ENCODE measurements at places on chromosomes 12 and 14.

DNA sequence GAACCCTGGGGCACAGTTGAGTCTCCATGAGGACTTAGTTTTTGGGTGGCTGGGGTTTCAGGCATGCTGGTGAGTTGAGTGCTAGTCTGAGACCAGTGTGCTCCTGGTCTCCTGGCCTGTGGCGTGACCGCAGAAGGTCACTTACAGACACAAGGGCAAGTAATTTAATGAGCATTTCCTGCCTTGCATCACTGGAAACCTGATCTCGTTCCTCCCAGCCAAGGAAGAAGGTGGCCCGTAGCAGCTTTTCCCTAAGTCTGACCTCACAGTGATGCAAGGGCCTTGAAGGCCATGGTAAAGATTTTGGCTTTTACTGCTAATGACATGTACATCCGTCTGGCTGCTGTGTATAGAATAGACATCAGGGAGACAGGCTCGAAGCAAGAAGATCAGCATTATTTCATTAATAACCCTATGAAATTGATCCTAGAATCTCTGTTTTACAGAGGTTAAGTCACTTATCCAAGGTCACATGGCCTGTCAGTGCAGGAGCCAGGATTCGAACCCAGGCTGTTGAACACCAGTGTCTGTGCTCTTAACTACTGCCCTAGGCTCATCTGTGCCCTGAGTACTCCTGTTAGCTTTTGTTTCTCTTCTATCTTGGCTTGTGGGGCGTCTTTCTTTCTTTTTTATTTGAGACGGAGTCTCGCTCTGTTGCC, 4.6 kb downstream of the TMEM120B start:
- DNase-seq, result no peak

DNA sequence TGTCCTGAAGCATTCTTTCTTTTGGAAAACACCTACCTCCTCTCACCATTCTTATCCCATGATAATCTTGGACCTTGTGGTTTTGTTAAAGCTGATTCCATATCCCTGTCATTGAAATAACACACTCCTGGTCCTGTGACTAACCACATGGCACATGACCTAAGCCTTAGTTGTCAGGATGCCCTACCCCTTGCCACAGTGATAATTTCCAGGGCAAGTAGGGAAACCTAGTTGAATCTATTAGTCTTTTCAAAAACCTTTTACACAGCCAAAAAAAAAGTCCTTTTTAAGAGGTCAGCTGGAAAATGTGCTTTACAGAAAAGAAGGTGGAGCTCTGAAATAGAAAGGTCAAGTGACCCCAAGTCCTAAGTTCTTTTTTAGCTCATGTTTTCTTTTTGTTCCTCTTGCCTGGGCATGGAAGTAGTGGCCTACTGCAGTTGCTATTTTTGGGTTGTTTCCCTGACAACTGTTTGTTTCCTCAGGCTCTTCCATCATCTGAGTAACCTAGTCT, 608.4 kb downstream of the LRFN5 start:
- DNase-seq, result no peak

DNA sequence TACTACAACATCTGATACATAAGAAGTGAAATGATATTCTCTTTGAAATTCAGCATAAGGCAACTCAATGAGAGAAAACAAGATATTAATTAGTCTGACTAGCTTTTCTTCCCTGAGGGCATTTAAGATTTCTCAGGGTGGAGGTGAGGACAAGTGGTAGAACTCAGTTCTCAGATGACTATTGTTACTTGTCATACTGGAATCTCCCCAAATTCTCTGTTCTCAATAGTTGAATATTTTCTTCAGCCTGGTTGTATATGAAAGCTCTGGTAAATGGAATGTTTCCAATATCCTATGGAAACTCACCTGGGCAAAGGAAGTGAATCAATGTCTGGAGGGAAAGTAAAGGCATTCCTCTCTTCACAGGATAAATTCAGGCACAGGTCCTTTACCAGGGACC, 18.2 kb upstream of the ITGA5 start:
- DNase-seq, result no peak

DNA sequence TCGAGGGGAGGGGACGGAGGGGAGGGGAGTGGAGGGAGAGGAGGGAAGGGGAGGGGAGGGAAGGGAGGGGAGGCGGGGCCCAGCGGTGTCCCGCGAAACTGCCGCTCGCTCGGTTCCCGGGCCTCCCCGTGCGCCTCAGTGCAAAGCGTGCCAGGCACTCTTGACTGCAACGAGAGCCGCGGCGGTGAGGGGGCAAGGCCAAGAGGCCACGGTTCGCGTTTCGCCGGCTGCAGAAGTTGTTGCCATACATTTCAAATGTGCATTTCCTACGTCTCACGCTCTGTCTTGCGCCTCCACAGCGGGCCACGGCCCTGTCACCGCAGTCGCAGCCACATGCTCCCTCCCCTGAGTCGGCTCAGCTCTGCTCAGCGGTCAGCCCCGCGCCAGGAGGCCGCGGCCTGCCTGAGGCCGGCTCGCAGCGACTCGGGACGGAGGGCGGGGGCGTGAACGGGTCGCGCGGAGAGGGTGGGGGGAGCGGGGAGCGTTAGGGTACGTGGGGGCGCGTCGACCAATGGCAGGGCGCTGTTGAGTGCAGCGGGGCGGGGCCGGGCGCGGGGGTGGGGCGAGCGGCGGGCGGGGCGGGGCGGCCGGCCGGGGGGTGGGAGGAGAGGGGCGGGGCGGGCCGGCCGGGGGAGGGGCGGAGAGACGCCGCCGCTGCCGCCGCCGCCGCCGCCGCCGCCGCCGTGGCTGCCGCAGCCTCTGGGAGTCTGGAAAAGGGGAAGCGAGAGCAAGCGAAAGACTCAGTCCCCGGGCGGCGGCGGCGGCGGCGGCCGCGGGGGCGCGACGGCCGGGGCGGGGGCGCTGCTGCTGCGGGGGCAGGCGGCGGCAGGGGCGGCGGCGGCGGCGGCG, at the start of gene PPP2R5C:
TSS of gene PPP2R5C (plus strand) at position 678 of the 849 bp plus-strand sequence. CDS start 185 bp downstream, outside the sequence.
- peak; percentile 80 for DNase-seq

- no peak for DNase-seq
Observed at GRCh38 chr14:41666301-41666700, 59.6 kb downstream of the LRFN5 start.

GRCh38 chr12:112473056-112473455, 54.3 kb downstream of the PTPN11 start:
- no peak for DNase-seq

- no peak for DNase-seq
Observed at GRCh38 chr12:31876568-31877424, 82.4 kb upstream of the RESF1 start.

DNA sequence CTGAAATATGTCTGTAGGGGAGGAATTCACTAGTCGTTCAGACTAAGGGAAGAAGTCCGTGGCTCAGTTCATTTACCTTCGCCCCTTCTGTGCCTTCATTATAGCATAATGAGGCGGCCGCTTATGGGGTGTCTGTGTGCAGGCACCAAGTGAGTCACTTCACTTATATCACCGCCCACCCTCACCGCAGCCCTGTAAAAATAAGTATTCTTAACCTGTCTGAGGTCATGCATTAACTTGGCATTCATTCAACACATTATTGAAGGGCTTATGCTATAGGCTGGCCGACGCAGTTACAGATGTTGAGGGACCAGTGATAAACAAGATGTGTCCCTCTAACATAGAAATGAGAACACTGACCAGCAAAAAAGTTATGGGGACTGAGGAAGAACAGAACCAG, 47.7 kb upstream of the PTCSC3 start:
- no peak for DNase-seq

GRCh38 chr14:95979339-95980042, 59.7 kb upstream of the C14orf132 start:
- DNase-seq, result no peak

DNA sequence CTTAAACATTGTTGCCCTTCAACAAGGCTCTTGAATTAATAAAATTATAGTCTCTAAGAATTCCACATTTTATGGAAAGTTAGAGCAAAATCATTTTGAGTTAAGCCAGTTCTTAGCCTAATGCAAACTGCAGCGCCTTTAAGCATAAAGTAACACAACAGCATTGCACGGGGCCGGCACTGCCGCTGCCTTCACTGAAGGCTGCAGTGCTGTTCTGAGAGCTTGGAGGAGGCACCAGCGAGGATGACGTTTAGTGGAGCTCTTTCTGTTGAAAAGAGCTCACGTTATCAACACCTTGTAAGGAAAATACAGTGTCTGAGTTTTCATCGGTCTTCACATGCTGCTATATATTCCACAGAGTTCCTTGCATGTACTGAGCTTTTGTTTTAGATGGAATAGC, 38.3 kb upstream of the DYNC1H1 start:
- DNase-seq, result no peak

- DNase-seq, result no peak
Observed at GRCh38 chr12:23834076-23834475, 115.4 kb downstream of the SOX5 start.

GRCh38 chr14:68866991-68867533, 74.2 kb upstream of the ZFP36L1 start:
- DNase-seq, result no peak

GRCh38 chr14:59217011-59217410, 28.5 kb downstream of the DAAM1 start:
- DNase-seq, result no peak

- DNase-seq, result no peak
Observed at GRCh38 chr14:52071675-52072074, 2.8 kb upstream of the NID2 start.

DNA sequence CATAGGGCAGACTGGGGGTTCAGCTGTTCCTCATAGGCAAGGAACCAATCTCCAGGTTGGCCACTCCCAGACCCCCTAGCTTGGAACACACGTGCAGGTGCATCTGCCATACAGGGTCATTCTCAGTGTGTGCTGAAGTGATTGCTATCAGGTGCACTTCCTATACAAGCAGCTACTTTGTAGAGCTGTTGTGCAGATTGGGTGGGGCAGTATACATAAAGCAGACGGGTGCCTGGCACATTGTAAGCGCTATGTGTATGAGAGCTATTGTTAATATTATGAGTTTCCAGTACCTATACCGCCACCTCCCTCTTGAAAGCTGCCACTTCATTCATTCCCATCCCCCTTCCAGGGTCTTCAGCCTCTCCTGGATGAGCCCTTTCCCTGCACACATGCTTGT, 17.3 kb downstream of the IRF2BPL start:
- DNase-seq, result no peak

GRCh38 chr12:106149096-106149784, 10.5 kb upstream of the NUAK1 start:
- no peak for DNase-seq

GRCh38 chr14:59425322-59425935, 39.8 kb downstream of the GPR135 start:
- DNase-seq, result no peak

- no peak for DNase-seq
Observed at GRCh38 chr12:60997869-60998378, 1262.3 kb upstream of the USP15 start.

- no peak for DNase-seq
Observed at GRCh38 chr12:116765271-116765670, 27.2 kb downstream of the RNFT2 start.

Data from stimulated activated CD8-positive, alpha-beta memory T cell treated with anti-CD3 and anti-CD28 coated beads, Interleukin-4, amount 100 ng/mL, for 24 hours (primary cell).